ENCODE measurements at places on chromosomes 12 and 14.

- DNase-seq, result no peak
These were observed 108.9 kb downstream of the DERA start for GRCh38 chr12:16020031-16020430.

DNA sequence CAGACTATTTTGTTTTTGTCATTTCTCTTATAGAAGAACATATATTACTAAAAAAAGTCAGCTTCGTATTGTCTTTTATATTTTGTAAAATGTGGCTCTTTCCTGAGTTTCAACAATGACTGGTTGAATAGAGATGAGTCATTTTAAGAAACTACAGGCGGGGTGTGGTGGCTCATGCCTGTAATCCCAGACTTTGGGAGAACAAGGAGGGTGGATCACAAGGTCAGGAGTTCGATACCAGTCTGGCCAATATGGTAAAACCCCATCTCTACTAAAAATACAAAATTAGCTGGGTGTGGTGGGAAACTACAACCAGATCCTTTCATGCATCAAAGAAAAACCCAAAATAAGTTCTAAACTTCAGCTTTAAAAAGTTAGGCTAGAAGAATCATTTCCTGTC lies 28.8 kb downstream of the HECTD4 start:
- DNase-seq, result no peak

- no peak for DNase-seq
These were observed 5.9 kb upstream of the RMST start for GRCh38 chr12:97456571-97457188.

DNA sequence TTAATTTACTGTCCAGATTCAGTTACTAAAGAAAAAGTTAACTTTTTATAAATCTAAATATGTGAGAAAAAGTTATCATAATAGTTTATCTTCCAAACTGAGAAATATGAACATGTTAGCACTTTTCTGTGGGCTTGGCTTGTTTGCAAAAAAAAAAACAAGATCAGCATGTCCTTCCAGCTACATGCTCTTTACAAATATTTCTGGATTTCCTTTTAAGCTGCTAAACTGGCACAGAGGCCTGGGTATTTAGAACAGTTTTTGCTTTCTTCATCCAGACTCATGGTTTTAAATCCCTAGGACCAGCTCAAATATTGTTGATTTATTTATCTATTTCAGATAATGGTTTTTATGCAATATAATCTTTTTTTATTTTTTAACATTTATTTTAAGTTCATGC lies 1444.5 kb upstream of the FLRT2 start:
- no peak for DNase-seq

DNA sequence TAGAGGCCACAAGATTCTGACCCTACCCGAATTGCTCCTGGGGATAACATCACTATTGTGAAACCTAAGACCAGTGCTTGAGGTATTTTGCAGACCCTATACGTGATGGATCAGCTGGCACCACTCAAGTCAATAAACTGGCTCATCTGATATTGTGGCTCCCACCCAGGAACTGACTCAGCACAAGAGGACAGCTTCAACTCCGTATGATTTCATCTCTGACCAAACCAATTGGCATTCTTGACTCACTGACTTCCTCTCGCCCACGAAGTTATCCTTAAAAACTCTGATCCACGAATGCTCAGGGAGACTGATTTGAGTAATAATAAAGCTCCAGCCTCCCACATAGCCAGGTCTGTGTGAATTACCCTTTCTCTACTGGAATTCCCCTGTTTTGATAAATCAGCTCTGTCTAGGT lies 1036.1 kb upstream of the TMEM132C start:
- DNase-seq, result no peak

GRCh38 chr12:68037616-68038255 lies 48.5 kb downstream of the IFNG-AS1 start:
- DNase-seq, result no peak

DNA sequence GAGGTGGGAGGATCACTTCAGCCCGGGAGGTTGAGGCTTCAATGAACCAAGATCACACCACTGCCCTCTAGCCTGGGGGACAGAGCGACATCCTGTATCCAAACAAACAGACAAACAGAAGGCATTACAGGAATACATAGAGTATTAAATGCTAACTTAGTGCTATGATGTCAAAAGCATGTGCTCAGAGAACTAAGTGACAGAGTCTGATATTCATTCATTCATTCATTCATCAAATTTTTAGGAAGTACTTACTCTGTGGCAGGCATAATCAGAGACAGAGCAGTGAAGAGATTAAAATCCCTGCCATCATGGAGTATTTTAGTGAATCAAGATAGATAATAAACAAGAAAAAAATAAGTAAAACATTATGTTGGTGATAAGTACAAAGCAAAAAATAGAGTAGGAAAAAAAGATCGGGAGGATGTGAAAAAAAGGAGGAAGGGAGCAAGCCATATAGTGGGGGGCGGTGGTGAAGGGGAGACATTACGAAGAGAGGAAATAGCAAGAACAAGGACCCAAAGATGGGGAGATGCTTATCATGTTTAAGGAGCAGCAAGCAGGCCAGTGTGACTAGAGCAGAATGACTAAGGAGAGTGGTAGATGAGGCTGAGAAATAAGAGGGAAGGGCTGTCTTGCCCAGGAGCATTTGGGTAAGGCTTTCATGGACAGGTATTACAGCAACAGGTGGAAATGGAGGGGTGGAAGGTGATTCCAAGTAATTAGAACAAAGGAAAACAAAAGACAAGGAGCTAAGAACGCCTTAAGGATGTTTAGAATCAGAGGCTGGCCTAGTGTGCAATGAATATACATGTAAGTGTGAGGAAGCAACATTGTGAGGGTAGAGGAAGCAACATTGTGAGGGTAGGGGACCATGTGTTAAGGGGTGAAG lies 2.8 kb downstream of the MAP4K5 start:
- no peak for DNase-seq

GRCh38 chr14:99976021-99976420 lies 89.2 kb upstream of the EVL start:
- DNase-seq, result no peak

- no peak for DNase-seq
These were observed 90.4 kb downstream of the ADGRD1 start for GRCh38 chr12:131044136-131044535.

DNA sequence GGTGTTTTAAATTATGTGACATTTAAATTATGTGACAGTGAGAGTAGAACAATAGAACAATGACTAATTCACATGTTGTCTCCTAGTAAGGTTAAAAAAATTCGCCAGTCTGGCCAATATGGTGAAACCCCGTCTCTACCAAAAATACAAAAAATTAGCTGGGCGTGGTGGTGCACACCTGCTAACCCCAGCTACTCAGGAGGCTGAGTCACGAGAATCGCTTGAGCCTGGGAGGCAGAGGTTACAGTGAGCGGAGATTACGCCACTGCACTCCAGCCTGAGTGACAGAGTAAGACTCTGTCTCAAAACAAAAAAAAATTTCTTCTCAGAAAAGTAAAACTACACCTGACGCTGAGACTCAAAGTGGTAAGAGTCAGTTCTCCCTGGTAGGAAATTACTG lies 2.7 kb downstream of the CS start:
- no peak for DNase-seq

DNA sequence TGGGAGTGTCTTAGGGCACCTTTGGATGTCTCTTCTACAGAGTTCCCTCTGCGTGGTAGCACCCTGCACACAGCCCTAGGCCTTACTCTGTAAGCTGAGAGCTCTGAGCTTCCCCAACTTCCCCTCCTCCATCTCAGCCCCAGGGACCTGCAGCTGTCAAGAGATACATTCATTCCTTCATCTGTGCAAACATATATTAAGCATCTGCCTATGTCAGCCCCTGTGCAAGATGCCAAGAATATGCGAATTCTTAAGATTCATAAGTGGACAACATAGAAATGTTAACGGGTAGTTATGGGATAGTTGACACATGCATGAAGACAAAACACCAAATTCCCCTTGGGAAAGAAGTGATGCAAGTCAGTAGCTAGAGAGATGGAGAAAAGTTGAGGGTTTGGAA lies 190.8 kb downstream of the SLC41A2 start:
- DNase-seq, result no peak

GRCh38 chr12:108511633-108512540 lies 3.2 kb upstream of the FICD start:
- DNase-seq, result no peak

DNA sequence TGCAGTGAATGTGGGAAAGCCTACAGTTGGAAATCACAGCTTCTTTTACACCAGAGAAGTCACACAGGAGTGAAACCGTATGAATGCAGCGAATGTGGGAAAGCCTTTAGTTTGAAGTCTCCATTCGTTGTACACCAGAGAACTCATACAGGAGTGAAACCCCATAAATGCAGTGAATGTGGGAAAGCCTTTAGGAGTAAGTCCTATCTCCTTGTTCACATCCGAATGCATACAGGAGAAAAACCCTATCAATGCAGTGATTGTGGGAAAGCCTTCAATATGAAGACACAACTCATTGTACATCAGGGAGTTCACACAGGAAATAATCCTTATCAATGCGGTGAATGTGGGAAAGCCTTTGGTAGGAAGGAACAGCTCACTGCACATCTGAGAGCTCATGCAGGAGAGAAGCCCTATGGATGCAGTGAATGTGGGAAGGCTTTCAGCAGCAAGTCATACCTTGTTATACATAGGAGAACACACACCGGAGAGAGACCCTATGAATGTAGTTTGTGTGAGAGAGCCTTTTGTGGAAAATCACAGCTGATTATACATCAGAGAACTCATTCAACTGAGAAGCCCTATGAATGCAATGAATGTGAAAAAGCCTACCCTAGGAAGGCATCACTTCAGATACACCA lies 24.6 kb downstream of the ZNF26 start:
- DNase-seq, result no peak

DNA sequence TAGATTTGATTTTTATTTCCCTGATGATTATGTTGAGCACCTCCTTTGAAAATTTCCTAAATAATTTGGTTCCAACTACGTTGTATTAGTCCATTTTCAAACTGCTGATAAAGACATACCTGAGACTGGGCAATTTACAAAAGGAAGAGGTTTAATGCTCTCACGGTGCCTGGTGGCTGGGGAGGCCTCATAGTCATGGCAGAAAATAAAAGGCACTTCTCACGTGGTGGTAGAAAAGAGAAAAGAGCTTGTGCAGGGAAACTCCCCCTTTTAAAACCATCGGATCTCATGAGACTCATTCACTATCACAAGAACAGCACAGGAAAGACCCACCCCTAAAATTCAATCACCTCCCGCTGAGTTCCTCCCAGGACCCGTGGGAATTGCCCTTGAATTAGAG lies 372.3 kb downstream of the RPL10L start:
- DNase-seq, result no peak

GRCh38 chr12:91492648-91493047 lies 310.0 kb upstream of the DCN start:
- DNase-seq, result no peak

DNA sequence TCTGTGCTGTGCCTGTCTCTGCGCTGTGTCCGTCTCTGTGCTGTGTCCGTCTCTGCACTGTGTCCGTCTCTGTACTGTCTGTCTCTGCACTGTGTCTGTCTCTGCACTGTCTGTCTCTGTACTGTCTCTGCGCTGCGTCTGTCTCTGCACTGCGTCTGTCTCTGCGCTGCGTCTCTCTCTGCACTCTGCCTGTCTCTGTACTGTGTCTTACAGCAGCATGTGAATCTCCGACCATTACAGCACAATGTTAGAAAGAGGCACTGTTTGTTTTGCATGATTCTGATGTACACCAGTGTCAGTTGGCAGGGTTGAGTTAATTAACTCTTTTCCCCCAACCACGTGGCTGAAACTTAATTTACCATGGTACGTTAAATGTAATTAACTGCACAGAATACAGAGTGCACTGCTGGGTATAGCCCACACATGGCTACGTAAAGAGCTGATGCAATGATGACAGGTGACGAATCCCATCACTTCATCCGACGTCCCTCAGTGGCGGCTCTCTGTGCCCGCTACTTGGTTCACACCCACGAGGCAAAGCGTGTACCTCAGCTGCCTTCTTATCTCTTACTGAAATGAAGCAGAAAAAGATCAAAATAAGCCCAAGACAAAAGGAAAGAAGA lies 127.7 kb upstream of the SFSWAP start:
- DNase-seq, result no peak

DNA sequence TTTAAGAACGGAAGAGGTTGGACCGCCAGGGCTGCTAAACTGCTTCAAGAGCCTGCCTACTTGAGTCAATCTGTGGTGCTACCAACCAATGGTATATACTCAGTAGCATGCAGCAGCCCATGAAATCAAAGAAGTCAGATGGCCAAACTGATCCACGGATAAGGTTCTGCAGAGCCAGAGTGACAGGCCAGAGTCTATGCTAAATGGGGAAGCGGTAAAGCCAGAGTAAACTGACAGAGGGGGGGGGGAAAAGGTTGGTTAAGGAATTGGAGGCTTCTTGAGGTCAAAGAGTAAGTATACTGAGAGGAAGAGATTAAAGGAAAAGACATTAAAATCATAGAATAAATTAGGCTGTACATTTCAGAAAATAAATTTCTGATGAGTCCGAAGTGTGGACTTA lies 15.4 kb upstream of the SLC6A13 start:
- no peak for DNase-seq

- no peak for DNase-seq
These were observed 34.9 kb downstream of the CACNA2D4 start for GRCh38 chr12:1883513-1883912.

GRCh38 chr12:114293571-114294302 lies 112.2 kb downstream of the TBX5 start:
- DNase-seq, result no peak

Measured in GM12891 (cell line).